BJ (cell line): ENCODE measurements at places on chromosomes 11 and 22. TPM values are rescaled to one million over a fixed set of nuclear protein-coding genes. Genes with fewer than 3 reads are reported as not detected.

RAG2 gene
- not detected in 2 replicates for polyA plus RNA-seq

TTC36 gene
- polyA plus RNA-seq, result not detected in 2 replicates

GGT5 gene
- 13.3 and 29.1 TPM in 2 replicates for polyA plus RNA-seq

CARNS1 gene
- polyA plus RNA-seq, result 0.07 and 0.12 TPM in 2 replicates

ENTHD1 gene
- polyA plus RNA-seq, result not detected in 2 replicates

GRAMD4 gene
- 5.8 and 10.3 TPM in 2 replicates for polyA plus RNA-seq

OSM gene
- not detected in 2 replicates for polyA plus RNA-seq

ZC3H12C gene
- 5.2 and 5.5 TPM in 2 replicates for polyA plus RNA-seq

ARHGAP20 gene
- 2.5 TPM in 2 replicates for polyA plus RNA-seq

CCDC73 gene
- not detected in 2 replicates for polyA plus RNA-seq

RHOD gene
- polyA plus RNA-seq, result 33.7 and 42.8 TPM in 2 replicates

MYOD1 gene
- not detected in 2 replicates for polyA plus RNA-seq

GSTT2B gene
- 3.6 and 5.9 TPM in 2 replicates for polyA plus RNA-seq

RIMBP3B gene
- polyA plus RNA-seq, result 0.01 TPM in 1 of 2 replicates, not detected in the other
